SW 1271 (cell line): ENCODE measurements at places on chromosomes 11 and 22.

DNA sequence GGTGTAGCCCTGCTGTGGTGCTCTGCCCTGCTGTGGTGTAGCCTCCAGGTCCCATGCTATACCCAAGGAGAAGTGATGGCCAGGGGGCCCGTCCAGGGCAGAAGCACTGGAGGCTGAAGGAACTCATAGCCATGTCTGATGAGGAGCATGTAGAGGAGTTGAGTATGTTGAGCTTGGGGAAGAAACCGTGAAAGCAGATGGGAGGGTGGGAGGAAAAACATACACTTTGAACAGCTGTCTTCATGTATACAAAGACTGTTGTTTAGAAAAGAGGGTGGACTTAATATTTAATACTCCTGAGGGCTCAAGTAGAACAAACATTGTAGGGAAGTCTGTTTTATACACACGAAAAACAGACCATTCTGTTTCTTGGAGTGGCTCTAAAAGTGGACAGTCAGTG is 26.6 kb upstream of the TTC12 start:
- DNase-seq, result no peak

DNA sequence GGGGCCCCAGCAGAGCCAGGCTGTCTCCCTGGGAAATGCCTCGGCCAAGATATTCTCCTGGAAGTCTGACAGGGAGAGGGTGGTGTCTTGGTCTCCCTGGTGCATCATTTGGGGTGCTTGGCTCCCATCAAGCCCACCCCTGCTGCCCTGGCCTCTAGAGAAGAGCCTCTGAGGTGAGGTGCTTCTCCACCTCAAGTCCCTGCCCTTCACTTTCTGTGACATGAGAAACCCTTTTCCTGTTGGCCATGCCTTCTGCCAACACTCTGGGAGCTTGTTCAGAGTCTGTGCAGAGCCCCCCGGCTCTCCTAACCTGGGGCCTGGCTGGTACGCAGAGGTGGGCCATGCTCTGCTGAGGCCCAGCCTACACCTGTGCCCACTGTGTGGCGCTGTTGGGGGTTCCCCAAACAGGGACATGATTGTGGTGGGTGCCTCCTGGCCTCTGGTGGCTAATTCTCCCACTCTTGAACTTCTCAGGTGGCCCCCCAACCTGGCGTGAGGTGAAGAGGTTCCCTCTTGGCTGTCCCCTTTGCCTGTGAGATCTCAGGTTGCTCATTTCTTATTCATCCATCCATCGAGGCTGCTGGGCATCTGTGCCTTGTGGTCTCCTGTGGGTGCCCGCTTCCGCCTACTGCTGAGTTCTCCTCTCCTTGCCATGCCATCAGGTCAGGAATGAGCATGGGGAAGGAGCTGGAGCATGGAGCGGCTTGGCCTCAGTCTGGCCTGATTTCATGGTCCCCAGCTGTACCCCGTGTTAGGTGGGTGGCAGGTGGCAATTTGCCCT is 19.2 kb upstream of the DGCR8 start:
- no peak for DNase-seq

GRCh38 chr11:33659370-33660139 is 41.1 kb downstream of the C11orf91 start:
- DNase-seq, result no peak

DNA sequence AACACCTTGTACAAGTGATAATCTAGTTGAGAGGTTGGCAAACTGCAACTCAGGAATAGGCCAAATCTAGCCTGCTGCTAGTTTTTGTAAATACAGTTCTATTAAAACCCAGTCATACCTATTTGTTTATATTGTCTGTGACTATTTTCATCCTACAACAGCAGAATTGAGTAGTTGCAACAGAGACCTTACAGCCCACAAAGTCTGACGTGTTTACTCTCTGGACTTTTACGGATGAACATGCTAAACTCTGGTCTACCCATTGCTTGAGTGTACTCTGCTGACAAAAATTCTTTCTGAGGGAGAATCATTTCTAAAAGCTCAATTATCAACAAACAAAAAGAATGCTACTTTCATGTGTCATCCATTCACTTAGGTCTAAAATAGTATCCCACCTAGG is 287.0 kb downstream of the DYNC2H1 start:
- DNase-seq, result no peak
